Fibroblast of lung (primary cell): ENCODE measurements at places on chromosomes 3 and 15. TPM values are rescaled to one million over a fixed set of nuclear protein-coding genes. Genes with fewer than 3 reads are reported as not detected.

GRCh38 chr3:36992806-36993325 lies at the start of gene EPM2AIP1:
Gene EPM2AIP1 (minus strand): TSS chr3:36993131. CDS start chr3:36993077, 54 bp downstream.
- H3K4me3 ChIP-seq, result peak within 1 kb of the TSS; percentile 95
- H3K36me3 ChIP-seq, result peaks cover 3% of the 10 kb centered on the region
- H3K4me1 ChIP-seq, result peaks cover 5% of the 10 kb centered on the region

DNA sequence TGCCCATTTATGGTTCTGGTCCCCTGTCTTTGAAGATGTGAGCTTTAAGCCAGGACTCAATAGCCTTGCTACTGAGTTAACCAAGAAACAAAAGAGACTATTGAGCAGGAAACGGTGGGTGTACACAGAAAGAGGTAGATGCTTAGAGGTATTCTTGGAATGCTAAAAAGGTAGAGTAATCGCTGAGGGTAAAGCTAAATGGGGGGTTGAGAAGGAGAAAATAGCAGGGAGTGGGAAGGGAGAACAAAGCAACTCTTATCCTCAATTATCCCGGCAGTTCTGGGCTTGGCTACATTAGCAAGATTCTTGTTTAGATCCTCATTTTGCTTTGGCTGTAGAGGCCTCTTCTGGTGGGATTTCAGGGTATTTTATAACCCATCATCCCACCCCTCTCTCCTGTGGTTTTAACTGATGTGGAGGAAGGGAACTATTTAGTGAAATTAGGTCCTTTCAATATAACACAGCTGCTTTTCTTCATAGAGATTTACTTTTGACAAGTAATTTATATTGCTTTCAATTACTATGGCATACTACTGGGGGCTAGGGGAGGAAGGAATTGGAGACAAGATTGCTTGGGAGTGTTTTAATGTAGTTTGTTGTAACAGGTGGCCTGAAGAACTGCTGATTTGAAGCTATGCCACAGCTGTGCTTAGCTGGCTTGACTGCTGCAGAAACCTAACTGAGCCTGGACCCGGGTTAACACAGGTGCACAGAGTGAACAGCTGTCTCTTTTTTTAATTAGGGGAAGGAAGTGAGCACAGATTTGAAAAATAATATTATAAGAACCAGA lies 234.3 kb upstream of the CCDC54 start:
- DNase-seq, result peak; percentile 11
- no peaks in the 10 kb centered on the region for H3K36me3 ChIP-seq
- H3K27ac ChIP-seq, result no peak overlapping the region
- no peak overlapping the region for H3K4me3 ChIP-seq

GRCh38 chr3:4503050-4503449 lies 9.9 kb downstream of the ITPR1 start:
- no peak for DNase-seq
- no peak overlapping the region for H3K4me3 ChIP-seq
- H3K27ac ChIP-seq, result no peak overlapping the region
- peaks cover 2% of the 10 kb centered on the region for H3K4me1 ChIP-seq

GRCh38 chr3:112061152-112061551 lies 25.0 kb upstream of the C3orf52 start:
- no peaks in the 10 kb centered on the region for H3K4me1 ChIP-seq
- no peak overlapping the region for H3K4me3 ChIP-seq
- H3K36me3 ChIP-seq, result no peaks in the 10 kb centered on the region
- peak; percentile 15 for DNase-seq
- no peaks in the 10 kb centered on the region for H3K27me3 ChIP-seq

GRCh38 chr3:131551761-131552160 lies 49.0 kb upstream of the MRPL3 start:
- peaks cover 2% of the 10 kb centered on the region for H3K27me3 ChIP-seq
- H3K27ac ChIP-seq, result no peak overlapping the region
- no peak for DNase-seq
- H3K4me1 ChIP-seq, result no peaks in the 10 kb centered on the region
- no peaks in the 10 kb centered on the region for H3K36me3 ChIP-seq
- H3K4me3 ChIP-seq, result no peak overlapping the region

- H3K36me3 ChIP-seq, result no peaks in the 10 kb centered on the region
- DNase-seq, result no peak
These were observed 39.2 kb upstream of the VPS8 start for GRCh38 chr3:184772667-184773272.

- peak; percentile 91 for DNase-seq
- H3K36me3 ChIP-seq, result no peaks in the 10 kb centered on the region
- H3K4me1 ChIP-seq, result peaks cover 4% of the 10 kb centered on the region
- H3K27me3 ChIP-seq, result no peaks in the 10 kb centered on the region
These were observed 17.3 kb downstream of the KPNA1 start for GRCh38 chr3:122497425-122497824.

GRCh38 chr3:67215690-67216089 lies 217.6 kb downstream of the KBTBD8 start:
- H3K27ac ChIP-seq, result no peak overlapping the region
- no peak for DNase-seq
- no peak overlapping the region for H3K4me3 ChIP-seq
- H3K4me1 ChIP-seq, result no peaks in the 10 kb centered on the region

Gene A4GNT
- total RNA-seq, result not detected in 2 replicates

DNA sequence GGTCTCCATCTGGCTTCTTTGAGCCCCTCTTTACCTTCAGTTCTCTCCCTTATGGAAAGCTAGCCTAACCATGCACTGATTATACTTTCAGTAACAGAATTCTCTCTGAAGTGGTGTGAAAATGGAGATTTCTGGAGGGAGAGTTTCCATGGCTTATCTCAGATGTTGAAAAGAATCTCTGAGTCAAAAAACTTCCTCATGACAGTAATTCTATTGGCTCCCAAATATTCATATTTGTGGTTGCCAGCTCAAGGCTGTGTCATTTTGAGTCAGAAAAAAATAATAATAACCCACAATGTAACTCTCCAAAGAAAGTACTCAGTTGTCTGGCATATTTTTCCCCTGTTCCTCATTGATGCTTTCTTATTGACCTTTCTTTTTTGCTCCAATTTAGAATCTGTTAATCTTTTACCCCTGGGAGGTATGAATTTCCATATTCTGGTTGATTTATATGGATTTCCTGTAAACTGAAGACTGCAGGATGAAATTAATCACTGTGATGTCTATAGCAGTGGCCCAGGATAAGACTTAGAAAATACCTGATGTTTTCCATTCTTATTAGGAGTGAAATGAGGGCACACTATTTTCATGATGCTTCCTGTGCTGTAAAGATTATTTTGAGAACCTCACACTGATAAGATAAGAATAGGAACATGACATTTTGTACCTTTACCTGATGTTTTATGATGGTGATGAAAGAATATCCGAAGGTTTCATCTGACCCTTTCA lies 149.5 kb upstream of the EPHA3 start:
- H3K27ac ChIP-seq, result peak overlapping the region; percentile 75
- H3K27me3 ChIP-seq, result no peaks in the 10 kb centered on the region
- H3K36me3 ChIP-seq, result no peaks in the 10 kb centered on the region
- peak; percentile 94 for DNase-seq
- no peak overlapping the region for H3K4me3 ChIP-seq

DNA sequence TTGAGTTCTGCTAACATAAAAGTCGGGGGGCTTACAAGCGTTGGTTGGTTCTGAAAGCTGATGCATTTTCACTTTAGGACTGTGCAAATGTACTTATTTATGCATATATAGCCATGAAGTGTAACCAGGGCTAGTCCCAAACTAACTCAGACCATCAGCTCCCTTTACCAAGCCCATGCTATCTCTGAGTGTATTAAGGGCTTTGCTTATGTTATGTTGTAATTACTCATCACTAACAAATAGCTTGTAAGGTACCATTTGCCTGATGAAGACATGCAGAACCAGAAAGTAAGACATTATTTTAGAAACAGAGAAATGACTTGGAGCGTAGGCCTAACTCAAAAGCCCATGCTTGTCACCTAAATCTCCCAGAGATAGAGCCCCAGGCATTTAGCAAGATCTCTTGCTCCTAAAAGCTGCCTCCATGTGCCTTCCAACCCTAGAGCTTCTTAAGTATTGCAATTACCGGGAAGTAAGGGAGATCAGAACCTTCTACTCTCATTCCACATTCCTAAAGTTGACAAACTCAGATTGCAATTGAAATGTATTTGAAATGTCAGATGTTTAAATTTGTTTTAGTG lies 362.9 kb upstream of the RBMS3 start:
- DNase-seq, result no peak
- H3K36me3 ChIP-seq, result no peaks in the 10 kb centered on the region
- no peak overlapping the region for H3K27ac ChIP-seq
- no peaks in the 10 kb centered on the region for H3K27me3 ChIP-seq

Gene CDHR4
- under 0.01 TPM in 1 of 2 replicates, not detected in the other for total RNA-seq

- no peak for DNase-seq
- no peak overlapping the region for H3K4me3 ChIP-seq
- no peak overlapping the region for H3K27ac ChIP-seq
These were observed 519.0 kb upstream of the PROK2 start for GRCh38 chr3:72303926-72304325.

- H3K27ac ChIP-seq, result no peak overlapping the region
- peaks cover 7% of the 10 kb centered on the region for H3K4me1 ChIP-seq
- DNase-seq, result no peak
- no peak overlapping the region for H3K4me3 ChIP-seq
These were observed 77.1 kb downstream of the BFSP2 start for GRCh38 chr3:133476971-133477375.

DNA sequence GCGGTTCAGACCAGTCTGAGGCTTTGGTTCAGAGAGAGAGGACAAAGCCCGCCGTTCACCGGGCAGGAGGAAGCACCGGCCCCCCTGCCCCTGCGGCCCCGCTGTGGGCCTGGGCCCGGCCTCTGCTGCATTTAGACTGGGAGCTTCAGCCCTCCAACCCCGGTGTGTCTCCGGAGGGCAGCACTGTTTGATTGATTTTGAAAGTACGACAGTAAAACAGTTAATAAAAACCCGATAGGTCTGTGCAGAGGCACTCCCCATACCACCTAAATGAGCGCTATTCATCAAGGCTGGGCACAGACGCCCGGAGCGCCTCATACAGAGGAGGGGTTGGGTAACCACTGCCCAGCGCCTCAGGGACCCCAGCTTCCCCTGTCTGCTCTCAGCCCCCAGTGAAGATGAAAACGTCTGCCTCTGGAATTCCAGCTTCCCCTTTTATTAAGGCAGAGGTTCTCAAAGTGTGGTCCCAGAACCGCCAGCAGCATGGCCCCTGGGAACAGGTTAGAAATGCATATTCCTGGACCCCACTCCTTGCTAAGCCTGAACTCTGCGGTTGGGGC lies 256.7 kb upstream of the TLE3 start:
- DNase-seq, result no peak
- H3K36me3 ChIP-seq, result no peaks in the 10 kb centered on the region
- no peaks in the 10 kb centered on the region for H3K4me1 ChIP-seq
- H3K27me3 ChIP-seq, result peaks cover 3% of the 10 kb centered on the region

DNA sequence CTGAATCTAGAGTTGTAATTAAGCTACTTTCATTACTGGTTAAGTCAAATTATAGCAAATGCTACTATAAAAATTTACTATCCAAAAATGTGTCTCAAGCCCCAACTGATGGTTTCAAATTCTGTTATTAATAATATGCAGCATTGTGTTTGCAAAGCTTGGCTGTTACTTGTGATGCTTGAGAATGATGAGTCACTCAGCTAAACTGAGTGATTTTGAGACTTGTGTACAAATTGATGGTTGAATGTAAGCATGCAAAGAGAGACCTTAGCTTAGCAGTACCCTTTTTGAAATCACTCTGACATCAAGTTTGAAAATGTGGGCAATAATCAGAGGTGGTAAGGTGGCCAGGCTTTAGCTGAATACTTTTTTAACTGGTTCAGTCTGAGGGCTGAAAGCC lies 27.6 kb downstream of the OPA1 start:
- DNase-seq, result peak; percentile 44
- peaks cover 3% of the 10 kb centered on the region for H3K36me3 ChIP-seq
- peaks cover 3% of the 10 kb centered on the region for H3K4me1 ChIP-seq
- H3K27ac ChIP-seq, result no peak overlapping the region
- no peak overlapping the region for H3K4me3 ChIP-seq
- H3K27me3 ChIP-seq, result no peaks in the 10 kb centered on the region

DNA sequence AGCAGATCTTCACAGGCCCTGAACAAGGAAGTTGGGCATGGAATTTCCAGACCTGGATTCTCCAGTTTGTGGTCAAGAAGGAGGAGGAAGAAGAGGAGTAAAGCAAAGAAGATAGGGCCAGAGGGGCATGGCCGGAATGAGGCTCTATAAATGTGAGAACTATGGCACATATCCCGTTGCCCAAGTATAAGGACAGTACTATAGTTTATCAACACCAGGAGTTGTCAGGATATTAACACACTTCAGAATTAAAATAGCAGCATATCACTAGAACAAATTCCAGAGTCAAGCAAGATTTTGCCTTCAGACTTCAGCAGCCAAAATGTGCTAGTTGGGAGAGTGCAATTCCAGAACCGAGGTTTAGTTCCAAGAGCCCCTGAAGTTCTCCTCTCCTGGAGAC lies 38.4 kb upstream of the PHLDB2 start:
- no peak for DNase-seq
- H3K27ac ChIP-seq, result no peak overlapping the region
- no peaks in the 10 kb centered on the region for H3K4me1 ChIP-seq
- H3K4me3 ChIP-seq, result no peak overlapping the region
- H3K36me3 ChIP-seq, result no peaks in the 10 kb centered on the region

Gene SATB1
- total RNA-seq, result 16.2 and 18.7 TPM in 2 replicates

Gene SLC6A1
- total RNA-seq, result not detected in 2 replicates

Gene SI
- total RNA-seq, result not detected in 2 replicates

DNA sequence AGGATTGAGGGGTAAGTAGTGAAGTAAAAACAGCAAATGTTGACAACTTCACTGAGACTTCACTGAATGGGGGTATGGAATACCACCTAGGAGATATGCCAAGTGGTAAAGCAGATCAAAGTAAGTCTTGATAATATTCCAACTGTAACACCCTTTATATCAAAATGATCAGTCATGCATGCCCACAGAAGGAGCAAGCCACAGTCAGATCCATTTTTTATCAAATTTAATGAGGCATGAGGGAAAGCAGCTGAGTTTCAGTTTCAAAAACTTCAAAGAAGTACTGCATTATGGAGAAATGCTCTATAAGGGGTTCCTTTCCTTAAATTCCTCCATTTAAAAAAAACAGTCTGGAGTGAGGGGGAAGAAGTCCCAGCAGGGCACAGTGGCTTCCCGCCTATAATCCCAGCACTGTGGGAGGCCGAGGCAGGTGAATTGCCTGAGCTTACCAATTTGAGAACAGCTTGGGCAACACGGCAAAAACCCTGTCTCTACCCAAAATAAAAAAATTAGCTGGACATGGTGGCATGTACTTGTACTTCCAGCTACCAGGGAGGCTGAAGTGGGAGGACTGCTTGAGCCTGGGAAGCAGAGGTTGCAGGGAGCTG lies 56.9 kb downstream of the TJP1 start:
- no peak overlapping the region for H3K27ac ChIP-seq
- no peak overlapping the region for H3K4me3 ChIP-seq
- H3K27me3 ChIP-seq, result no peaks in the 10 kb centered on the region
- peaks cover 4% of the 10 kb centered on the region for H3K36me3 ChIP-seq

DNA sequence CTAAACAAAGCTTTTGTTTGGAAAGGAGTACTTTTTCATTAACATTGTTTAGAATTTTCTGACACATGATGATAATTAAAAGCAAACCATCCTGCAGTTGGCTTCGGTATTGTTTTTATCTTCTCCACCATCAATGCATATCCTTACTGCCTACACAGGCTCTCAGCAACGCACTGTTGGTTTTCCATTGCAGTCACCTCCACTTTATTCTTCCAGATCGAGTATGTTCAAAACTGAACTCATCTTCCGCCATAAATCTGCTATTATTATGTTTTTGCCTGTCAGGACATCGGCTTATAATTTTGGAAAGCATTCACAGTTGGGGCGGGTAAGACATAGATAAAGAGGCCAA lies 589 bp upstream of the SENP5 start:
- DNase-seq, result no peak
- H3K4me1 ChIP-seq, result no peaks in the 10 kb centered on the region
- H3K27ac ChIP-seq, result peak overlapping the region; percentile 92
- peak overlapping the region; percentile 56 for H3K4me3 ChIP-seq
- H3K36me3 ChIP-seq, result no peaks in the 10 kb centered on the region

- no peak overlapping the region for H3K4me3 ChIP-seq
- H3K27me3 ChIP-seq, result no peaks in the 10 kb centered on the region
- H3K4me1 ChIP-seq, result no peaks in the 10 kb centered on the region
- peak; percentile 52 for DNase-seq
These were observed 84.3 kb upstream of the ABI3BP start for GRCh38 chr3:101077361-101078011.
